ENCODE measurements at places on chromosomes 3 and 15.

- H3K4me3 ChIP-seq: no peak overlapping the region
- H3K36me3 ChIP-seq: peaks cover 17% of the 10 kb centered on the region
- DNase-seq: no peak
- H3K27me3 ChIP-seq: no peaks in the 10 kb centered on the region
- no peaks in the 10 kb centered on the region for H3K4me1 ChIP-seq
- no peak overlapping the region for H3K27ac ChIP-seq
These were observed 38.7 kb downstream of the ANXA2 start for GRCh38 chr15:60358935-60359682.

DNA sequence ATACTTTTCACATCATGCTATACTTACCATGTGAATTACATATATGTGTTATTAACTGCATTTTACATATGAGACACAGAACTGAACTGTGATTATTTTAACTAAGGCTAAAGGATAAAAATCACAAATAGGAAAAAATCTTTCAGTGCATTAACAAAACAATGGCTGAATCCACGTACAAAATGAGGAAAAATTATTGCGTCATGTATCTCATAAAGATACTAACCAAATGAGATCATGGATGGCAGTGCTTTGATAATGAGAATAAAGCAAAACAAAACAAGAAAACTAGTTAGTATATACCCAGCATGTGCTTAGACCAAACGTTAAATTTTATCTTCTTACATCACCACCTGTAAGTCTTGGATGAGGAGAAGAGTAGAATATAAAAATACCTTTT is 66.0 kb downstream of the SCAPER start:
- no peak overlapping the region for H3K4me3 ChIP-seq
- H3K36me3 ChIP-seq: no peaks in the 10 kb centered on the region
- DNase-seq: no peak
- no peak overlapping the region for H3K27ac ChIP-seq

DNA sequence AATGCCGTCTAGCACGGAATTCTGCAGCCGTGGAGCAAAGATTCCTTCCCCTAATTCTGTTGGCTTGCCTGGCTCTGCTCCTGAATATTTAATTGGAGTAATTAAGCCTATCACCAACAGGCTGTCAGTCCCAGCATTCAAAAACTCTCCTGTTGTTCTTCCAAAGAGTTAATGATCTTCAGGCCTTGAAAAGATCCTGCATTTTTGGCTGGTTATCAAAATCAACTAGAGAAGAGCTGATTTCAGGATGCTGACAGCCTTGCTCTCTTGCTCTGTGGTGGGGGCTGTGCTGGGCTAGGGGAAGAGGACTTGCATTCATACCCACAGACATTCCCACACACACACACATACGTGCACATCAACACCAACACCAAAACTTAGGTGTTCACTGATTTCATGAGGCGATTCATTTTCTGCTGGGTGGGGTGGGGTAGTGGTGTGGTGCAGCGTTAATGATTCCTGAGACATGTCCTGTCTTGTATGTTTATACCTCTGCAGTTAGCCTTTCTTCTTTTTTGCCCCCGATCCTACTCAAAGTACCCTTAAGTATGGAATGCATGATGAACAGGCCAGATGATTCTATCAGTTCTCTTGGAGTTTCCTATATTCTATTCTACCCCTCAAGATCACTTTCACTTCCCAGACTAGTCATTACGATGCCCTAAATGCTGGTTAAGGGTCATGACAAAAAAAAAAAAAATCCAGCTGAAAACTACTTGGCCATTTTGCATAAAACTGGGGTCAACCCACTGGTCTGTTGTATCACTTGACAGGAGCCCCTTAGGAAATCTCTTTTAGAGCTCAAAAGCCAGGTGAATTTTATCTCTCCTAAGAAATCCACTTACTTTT is 42.3 kb downstream of the CPN2 start:
- H3K4me1 ChIP-seq: peaks cover 3% of the 10 kb centered on the region
- H3K27ac ChIP-seq: no peak overlapping the region
- no peaks in the 10 kb centered on the region for H3K27me3 ChIP-seq
- DNase-seq: peak; percentile 52
- no peak overlapping the region for H3K4me3 ChIP-seq

DNA sequence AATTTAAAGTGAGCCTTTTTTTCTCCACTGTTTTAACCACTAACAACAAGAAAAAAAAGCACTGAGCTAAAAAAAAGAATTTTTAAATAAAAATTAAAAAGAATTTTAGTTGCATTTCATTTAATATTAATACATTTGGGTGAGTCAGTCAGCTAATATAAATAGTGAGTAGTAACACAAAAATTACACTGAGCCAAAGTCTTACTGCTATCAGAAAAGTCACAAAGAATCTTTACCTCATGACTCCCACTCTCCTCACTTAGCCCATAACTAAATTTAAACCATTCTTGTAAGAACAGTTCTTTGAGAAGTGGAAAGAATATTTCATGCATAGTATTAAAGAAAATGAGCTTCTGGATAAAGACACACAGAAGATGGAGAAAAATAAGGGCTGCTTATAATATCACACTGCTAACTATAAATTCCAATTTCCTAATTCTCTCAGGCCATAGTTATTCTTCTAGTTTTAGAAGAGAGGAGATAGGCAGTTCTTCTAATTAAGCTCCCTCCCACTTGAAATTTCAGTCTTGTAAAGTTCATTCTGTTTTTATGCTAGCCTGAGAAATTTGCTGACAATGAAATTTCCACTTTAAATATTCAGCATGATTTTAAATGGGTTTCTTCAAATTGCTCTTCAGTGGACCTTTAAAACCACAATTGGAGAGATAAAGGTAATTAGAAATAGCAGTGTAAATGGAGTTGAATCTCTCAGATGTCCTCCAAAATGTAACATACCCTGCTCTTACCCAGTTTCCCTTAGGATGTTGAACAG is 17.6 kb downstream of the SHQ1 start:
- H3K27me3 ChIP-seq: no peaks in the 10 kb centered on the region
- no peaks in the 10 kb centered on the region for H3K4me1 ChIP-seq
- H3K27ac ChIP-seq: no peak overlapping the region
- no peak for DNase-seq

Measured in lung (tissue), 17 donors.